ENCODE measurements at places on chromosomes 6 and 20.

DNA sequence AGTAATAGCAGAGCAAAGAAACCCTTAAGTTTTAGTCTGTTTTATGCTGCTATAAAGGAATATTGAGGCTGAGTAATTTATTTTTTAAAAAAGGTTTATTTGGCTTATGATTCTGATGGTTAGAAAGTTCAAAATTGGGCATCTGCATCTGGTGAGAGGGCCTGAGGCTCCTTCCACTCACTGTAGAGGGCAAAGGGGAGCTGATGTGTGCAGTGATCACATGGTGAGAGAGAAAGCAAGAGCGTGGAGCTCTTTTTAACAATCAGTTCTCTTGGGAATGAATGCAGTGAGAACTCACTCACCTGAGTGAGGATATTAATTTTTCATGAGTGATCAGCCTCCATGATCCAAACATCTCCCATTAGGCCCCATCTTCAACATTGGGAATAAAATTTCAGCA, 36.4 kb upstream of the SAMD3 start:
- DNase-seq = no peak

DNA sequence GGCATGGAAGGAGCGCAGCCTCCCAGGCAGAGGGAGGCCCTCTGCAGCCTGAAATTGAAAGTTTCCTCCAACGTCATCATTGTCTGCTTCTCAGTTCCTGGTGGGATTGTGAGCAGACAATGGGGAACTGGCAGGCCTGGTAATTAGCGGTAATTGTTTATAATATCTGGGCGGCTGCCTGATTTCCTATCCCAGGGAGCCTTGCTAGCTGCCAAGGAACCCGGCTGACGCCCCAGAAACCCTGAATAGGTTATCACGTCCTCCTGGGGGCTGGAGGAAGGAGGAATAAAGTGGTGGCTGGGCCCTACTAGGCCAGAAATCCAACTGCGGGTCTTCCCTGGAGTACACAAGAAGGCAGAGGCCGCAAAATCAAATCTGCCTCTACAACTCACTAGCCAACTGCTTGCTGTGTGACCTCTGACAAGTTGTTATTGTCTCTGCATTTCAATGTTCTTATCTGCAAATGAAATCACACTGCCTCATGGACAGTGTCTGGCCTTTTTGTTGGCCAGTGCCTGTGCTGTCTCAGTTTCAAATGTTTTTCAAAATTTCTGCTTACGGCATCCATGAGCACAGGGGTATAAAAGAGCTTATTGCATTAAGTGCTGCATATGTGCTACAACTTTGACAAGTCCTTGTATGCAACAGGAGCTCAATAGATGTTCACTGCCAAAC, 16.9 kb downstream of the KCNK15 start:
- no peak for DNase-seq

GRCh38 chr20:40717343-40717865, 28.4 kb upstream of the MAFB start:
- no peak for DNase-seq

- no peak for DNase-seq
These were observed 647.6 kb upstream of the FLRT3 start for GRCh38 chr20:14984768-14985622.

GRCh38 chr6:90488816-90489215, 98.1 kb downstream of the MAP3K7 start:
- no peak for DNase-seq

DNA sequence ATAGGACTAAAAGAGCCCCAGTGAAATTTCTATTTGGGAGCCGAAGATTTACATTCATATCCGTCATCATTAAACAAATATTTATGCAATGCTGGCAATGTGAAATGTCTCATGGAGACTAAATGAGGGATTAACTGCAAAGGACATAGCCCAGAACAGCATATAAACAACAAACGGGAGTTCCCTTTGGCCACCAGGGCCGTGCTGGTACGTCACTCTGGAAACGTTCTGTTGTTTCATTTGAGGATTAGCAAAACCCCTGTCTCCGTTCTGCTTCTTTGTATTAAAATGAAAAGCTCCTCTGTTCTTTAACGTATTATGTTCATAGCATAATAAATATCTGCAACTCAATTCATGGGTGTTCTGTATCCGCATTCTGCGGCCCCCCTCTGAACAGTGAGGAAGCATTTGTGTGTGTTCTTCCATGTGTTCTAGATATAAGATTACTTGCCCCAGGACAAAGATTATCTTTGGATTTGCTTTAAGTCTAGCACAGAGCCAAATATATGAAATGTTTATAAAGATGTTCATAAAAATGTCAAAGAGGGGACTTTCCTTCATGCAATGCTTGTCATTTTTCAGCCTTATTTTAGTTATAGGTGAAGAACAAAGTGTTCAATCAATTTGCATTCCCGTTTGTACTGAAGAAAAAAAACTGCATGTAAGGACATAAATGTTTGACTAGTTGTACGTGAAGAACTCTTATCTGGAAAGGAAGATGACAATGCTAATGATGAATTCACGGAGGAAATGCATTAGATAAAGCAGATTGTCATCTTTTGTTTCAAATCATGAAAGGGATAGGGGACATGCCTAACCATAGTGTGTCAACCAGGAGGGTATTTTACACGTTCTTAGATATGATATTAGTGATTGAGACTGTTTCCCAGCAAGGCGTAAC, 90.0 kb upstream of the TNFAIP3 start:
- no peak for DNase-seq

GRCh38 chr20:57966620-57967019, 256.8 kb upstream of the PMEPA1 start:
- DNase-seq = no peak

- DNase-seq = no peak
These were observed 71.6 kb downstream of the GINS1 start for GRCh38 chr20:25478889-25479568.

DNA sequence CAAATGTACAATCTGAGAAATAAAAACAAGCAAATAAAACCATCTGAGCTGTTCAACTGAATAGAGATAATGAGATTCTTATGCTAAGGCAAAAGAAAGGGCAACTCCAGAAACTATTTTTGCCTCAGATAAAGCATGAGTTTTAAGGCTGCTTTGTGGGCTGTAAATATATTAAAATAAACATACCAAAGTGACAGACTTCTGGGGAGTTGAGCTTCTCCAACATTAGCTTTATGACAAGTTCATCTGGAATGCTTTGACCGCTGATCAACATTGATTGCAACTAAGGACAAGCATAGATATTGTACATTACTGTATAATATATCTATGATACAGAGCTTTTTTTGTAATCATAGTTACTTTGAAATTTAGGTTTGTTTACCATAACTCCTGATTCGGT, 19.3 kb downstream of the AK9 start:
- DNase-seq = no peak

Measured in WTC11 (cell line).